ENCODE measurements at places on chromosomes 11 and 22.

DNA sequence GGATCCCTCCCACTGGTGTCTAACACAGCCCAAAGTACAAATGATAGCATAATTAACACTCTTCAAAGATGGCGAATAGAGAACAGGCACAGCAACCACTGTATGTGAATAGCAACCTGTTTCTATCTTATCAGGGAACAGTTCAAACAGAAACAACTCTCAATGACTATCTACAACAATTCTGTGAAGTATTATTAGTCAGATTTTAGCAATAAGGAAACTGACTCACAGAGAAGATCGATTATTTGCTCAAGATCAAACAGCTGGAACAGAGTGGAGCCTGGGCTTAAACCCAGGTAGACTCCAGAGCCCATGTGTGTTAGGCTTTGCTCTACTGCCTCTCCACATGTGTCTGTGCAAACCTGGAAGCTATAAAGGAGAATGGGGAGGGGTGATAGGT, 88.7 kb downstream of the C11orf58 start:
- DNase-seq: no peak

GRCh38 chr11:17699147-17700114, 19.9 kb upstream of the MYOD1 start:
- DNase-seq: no peak

DNA sequence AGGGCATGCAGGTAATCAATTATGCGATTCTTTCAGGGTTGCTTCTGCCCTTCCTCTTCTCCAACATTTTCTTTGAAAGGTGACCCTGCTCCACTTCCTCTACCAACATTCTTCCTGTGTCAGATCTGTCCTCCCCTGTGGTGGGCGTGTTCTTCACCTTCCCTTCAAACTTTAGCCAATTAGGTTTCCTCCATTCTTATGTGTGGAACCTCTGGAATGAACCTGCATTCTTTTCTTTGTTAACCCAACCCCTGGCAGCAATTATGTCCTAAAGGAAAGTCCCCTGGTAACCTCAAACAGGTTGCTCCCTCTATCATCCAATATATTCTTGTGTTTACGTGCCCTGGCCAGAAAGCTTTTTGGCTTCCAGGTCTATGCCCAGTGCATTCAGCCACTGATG, 22.4 kb downstream of the KIRREL3 start:
- DNase-seq: no peak

GRCh38 chr11:134521001-134521400, 109.0 kb upstream of the B3GAT1 start:
- DNase-seq: no peak

GRCh38 chr22:41911001-41911611, 3.8 kb downstream of the SHISA8 start:
- no peak for DNase-seq

All from adipocyte (in vitro differentiated cells).